Thymus (tissue), 14 donors: ENCODE measurements at places on chromosomes 11 and 22.

- DNase-seq, result no peak
Measured at GRCh38 chr11:69862797-69863543, 43.8 kb upstream of the FGF3 start.

- no peak for DNase-seq
Measured at GRCh38 chr11:2539371-2540222, 94.8 kb downstream of the KCNQ1 start.

DNA sequence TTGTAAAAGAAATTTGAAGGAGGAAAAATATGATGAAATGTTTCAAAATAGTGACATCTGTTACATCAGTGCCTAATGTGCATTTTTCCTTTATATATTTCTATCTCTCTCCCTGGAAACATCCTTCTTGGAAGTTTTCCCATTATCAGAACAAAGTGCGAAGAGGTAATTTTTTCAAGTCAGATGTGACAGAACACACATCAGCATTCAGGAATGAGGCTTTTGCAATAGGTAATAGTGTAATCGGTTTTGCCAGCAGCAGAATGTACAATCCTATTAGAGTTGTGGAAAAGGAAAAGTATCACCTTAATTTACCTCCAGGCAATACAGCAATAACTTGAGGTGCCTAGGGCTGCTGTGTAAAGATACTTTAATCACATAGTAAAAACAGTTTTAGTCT is 275.8 kb downstream of the FAT3 start:
- no peak for DNase-seq

DNA sequence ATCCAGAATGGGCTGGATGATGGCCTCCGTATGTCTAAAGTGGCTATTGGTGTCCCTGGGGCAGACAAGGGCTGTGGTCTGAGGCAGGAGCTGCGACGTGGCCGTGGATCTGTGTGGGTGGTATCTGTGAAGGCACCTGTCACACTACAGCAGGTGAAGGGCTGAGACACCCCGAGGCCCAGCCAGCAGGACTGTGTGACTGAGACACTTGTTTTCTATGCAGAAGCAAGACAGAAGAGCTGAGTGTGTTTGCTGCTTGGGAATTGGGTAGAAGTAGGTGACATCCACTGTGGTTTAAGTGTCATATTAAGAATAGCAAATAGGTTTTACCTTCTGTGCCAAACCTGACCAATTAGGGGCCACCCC is 35.0 kb downstream of the AMPD3 start:
- DNase-seq, result no peak

DNA sequence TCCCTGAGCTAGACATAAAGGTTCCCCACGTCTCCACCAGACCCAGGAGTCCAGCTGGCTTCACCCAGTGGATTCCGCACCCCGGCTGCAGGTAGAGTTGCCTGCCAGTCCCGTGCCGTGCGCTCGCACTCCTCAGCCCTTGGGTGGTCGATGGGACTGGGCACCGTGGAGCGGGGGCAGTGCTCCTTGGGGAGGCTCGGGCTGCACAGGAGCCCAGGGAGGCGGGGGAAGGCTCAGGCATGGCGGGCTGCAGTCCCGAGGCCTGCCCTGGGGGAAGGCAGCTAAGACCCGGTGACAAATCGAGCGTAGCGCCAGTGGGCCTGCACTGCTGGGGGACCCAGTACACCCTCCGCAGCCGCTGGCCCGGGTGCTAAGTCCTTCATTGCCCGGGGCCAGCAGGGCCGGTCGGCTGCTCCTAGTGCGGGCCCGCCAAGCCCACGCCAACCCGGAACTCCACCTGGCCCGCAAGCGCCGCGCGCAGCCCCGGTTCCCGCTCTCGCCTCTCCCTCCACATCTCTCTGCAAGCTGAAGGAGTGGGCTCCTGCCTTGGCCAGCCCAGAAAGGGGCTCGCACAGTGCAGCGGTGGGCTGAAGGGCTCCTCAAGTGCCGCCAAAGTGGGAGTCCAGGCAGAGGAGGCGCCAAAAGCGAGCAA is 9.5 kb upstream of the TREH start:
- no peak for DNase-seq

DNA sequence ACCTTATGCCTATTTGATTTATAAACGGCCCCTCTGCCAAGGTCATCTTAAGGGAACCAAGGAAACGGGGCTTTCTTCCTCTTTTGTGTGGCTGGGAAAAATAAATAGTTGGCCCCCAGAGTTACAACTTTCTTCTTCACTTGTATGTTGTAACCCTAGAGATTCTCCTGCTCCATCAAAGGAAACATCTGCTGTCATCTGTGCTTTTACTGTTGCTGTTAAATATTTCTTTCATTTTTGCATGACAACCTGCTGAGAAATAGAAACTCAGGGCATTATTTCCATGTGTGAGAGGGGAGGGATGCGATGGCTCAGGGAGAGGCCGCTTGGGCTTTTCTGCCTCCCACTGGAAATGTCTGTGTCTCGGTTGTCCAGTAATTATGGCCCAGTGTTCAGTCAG is 21.8 kb upstream of the CDC42EP2 start:
- DNase-seq, result no peak

- DNase-seq, result no peak
Measured at GRCh38 chr11:11021563-11021962, 163.7 kb upstream of the ZBED5 start.

- no peak for DNase-seq
Measured at GRCh38 chr11:73225851-73226250, 7.8 kb downstream of the P2RY2 start.

DNA sequence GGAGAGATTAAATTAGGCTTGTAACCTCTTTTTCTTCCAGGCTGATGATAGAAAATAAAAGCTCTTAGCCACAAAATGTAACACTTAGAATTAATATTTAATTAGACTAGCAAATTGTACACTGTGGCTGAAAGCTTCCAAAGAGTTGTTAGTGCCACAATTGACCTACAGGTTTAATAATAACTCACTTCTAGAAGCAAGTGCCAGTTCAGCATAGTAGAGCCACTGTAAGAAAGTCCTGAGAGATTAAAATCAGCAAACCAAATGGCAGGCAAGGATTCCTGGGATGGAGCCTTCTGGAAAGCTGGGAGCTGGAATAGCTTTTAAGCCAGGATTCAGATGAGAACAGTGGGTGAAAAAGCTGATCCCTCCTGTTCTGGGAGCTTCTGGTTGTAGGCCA is 131.0 kb downstream of the ELP4 start:
- no peak for DNase-seq

- DNase-seq, result no peak
Measured at GRCh38 chr22:38203855-38204514, 2.2 kb downstream of the MAFF start.

DNA sequence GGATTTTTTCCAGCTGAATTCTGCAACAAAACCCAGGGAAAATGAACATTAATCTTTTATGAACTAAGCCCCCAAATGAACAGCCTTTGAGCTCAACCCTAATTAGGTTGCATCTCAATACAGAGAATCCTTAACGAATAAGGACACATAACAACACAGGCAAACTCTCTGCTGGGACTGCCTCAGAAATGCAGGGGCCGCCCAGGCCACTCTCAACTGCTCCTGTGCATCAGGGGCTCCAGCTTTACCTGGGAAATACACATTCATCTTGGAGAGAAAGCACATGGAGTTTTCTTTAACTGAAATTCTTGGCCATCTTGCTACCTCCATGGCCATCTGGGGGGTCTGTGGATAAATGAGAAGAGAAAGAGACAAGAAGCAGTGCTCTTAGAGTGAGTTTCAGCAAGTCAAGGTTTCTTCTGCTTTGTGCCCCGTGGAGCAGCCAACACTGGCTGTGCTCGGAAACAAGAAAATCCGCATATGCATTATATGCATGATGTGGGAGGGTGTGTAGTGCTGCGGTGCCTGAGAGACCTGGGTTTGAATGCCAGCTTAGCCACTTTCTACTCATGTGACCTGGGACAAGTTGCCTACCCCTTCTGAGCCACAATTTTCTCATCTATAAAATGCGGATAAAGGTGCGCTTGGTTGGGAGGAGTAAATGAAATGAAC is 81.9 kb upstream of the RCN1 start:
- no peak for DNase-seq

DNA sequence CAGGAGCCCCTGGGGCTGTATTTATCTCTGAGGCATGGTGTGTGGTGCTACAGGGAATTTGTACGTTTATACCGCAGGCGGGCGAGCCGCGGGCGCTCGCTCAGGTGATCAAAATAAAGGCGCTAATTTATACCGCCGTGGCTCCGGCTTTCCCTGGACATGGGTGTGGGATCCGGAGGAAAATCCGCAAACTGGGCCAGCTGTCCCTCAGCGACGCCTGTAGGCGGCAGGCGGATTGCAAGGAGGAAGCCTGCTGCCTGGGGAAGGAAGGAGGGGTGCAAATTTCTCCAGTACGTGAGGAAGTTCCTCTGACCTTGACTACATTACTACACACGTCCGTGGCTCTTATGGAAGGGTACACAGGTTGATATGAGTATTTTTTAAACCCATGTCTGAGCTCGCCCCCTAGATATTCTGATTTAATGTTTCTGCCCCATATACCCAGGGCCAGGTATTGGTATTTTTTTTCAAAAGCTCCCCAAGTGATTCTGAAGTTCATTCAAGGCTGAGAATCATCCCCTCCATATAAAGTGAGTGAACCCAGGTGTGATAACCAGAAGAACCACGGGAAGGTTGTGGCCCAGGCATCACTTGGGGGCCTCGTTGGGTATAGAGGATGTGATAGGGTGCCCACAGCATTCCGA is 2.8 kb downstream of the MYOD1 start:
- no peak for DNase-seq

DNA sequence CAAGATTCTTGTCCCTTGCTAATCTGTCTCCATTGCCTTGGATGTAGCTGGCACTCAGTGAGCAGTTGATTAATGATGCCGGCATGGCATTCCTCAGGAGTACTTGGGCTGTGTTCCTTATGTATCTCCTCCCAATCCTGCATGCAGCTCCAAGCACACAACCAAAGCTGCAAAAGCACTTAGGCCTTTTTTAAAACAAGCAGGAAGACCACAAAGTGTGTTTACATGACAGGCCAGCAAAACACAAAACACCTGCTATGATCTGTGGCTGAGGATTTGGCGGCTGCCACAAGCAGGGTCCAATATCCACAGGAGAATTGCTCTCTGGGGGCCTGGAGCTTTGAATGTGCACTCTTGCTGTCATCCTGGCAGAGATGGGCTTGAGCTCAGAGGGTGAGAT is 8.9 kb downstream of the ABTB2 start:
- DNase-seq, result no peak
